Osteoblast (primary cell): ENCODE measurements at places on chromosomes 1 and 21. TPM values are rescaled to one million over a fixed set of nuclear protein-coding genes. Genes with fewer than 3 reads are reported as not detected.

The RFX5 gene
- 22.4 and 24.2 TPM in 2 replicates for total RNA-seq

The PLA2G2D gene
- total RNA-seq: not detected in 2 replicates

The MPL gene
- not detected in 2 replicates for total RNA-seq

The LCE2A gene
- total RNA-seq: not detected in 2 replicates

The LAMC2 gene
- total RNA-seq: 3.3 and 3.5 TPM in 2 replicates

The CLCA2 gene
- 2.2 and 5.3 TPM in 2 replicates for total RNA-seq

The NBPF10 gene
- 5.1 and 6.2 TPM in 2 replicates for total RNA-seq

The HES3 gene
- not detected in 2 replicates for total RNA-seq

The SLAMF1 gene
- not detected in 2 replicates for total RNA-seq

The KCNK1 gene
- 3.6 and 4.7 TPM in 2 replicates for total RNA-seq

The MCOLN2 gene
- total RNA-seq: 0.88 and 1.8 TPM in 2 replicates

The AUNIP gene
- 0.72 and 0.88 TPM in 2 replicates for total RNA-seq

The MSH4 gene
- under 0.01 and 0.29 TPM in 2 replicates for total RNA-seq

The TMEM240 gene
- total RNA-seq: 1.8 and 2.7 TPM in 2 replicates

The S100A7A gene
- total RNA-seq: not detected in 2 replicates

The RAB7B gene
- 7.6 and 7.7 TPM in 2 replicates for total RNA-seq

The CHD1L gene
- 25.6 and 27.5 TPM in 2 replicates for total RNA-seq

The SLAMF8 gene
- total RNA-seq: under 0.01 and 0.36 TPM in 2 replicates

The RIMS3 gene
- 3.5 and 6.2 TPM in 2 replicates for total RNA-seq

The TSSK3 gene
- 1.5 and 1.8 TPM in 2 replicates for total RNA-seq

The ARHGAP30 gene
- under 0.01 TPM in 1 of 2 replicates, not detected in the other for total RNA-seq

The VANGL1 gene
- 11.2 and 13.3 TPM in 2 replicates for total RNA-seq

The GPR89B gene
- total RNA-seq: 11.9 and 19.2 TPM in 2 replicates

The FTCD gene
- 0.29 and 0.36 TPM in 2 replicates for total RNA-seq

The MINDY1 gene
- total RNA-seq: 17.1 and 18.1 TPM in 2 replicates

The TPTE gene
- total RNA-seq: not detected in 2 replicates

The KIAA0319L gene
- 44.9 and 48.9 TPM in 2 replicates for total RNA-seq

The UBXN10 gene
- under 0.01 TPM in 1 of 2 replicates, not detected in the other for total RNA-seq

The DIO1 gene
- total RNA-seq: not detected in 2 replicates

The EDARADD gene
- 1.4 and 2.7 TPM in 2 replicates for total RNA-seq

The FHAD1 gene
- 0.72 and 1.8 TPM in 2 replicates for total RNA-seq

The ZNF683 gene
- not detected in 2 replicates for total RNA-seq

The SHISA4 gene
- 25.3 and 27.1 TPM in 2 replicates for total RNA-seq

The MATN1 gene
- total RNA-seq: under 0.01 TPM in 1 of 2 replicates, not detected in the other

The BLZF1 gene
- 29.5 and 29.7 TPM in 2 replicates for total RNA-seq

The NR1I3 gene
- not detected in 2 replicates for total RNA-seq

The CFHR1 gene
- total RNA-seq: not detected in 2 replicates

The SPATA1 gene
- total RNA-seq: 1.8 and 2.1 TPM in 2 replicates

The SPRR1B gene
- not detected in 2 replicates for total RNA-seq

The KRTAP12-2 gene
- total RNA-seq: not detected in 2 replicates

The RGS2 gene
- total RNA-seq: 5.6 and 5.8 TPM in 2 replicates

The BGLAP gene
- total RNA-seq: 1.5 and 2.2 TPM in 2 replicates

The GNG12 gene
- total RNA-seq: 204 and 219 TPM in 2 replicates
